ENCODE measurements at places on chromosomes 12 and 14. TPM values are rescaled to one million over a fixed set of nuclear protein-coding genes. Genes with fewer than 3 reads are reported as not detected.

GRCh38 chr14:73460691-73461127 lies 2.4 kb upstream of the NUMB start:
- no peak for DNase-seq

- no peak for DNase-seq
These were observed 6.2 kb upstream of the ARID4A start for GRCh38 chr14:58292187-58292586.

DNA sequence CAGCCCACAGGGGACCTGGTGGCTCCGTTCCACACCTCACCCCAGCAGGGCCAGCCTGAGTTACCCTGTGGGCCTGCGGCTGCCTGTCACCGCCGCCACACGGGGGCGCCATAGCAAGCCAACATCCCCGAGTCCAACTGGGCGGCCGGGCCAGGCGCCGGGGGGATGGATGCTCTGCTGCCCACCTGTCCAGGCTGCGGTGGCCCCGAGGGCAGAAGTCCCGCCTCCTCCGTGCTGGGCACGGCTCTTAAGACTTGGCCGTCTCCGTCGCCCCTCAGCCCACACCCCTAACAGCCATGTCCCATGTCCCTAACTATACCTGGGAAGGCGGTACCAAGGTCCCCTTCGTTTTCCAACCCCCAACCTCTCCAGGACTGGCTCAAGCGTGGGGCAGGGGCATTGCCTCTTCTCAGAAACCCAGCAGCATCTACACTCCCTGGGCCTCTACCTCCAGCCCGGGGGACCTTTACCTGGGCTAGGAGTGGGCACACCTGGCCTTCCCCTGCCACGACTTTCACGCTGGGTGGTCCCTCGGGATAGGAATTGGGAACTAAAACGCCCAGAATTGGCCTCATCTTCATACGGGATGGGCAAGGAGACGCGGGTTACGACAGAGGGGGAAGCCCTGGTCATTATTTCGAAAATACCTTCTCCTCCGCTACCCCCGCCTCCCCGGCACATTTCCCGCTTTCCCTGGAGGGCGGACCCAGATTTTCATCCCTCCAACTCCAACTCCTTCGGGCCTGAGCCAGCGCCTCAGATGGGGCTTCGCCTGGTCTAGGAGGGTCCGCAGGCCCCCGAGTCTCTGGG lies 1.1 kb upstream of the CYP46A1 start:
- peak; percentile 79 for DNase-seq

Gene AICDA
- total RNA-seq = not detected

GRCh38 chr12:54126029-54126695 lies 62.6 kb downstream of the SMUG1 start:
- peak; percentile 11 for DNase-seq

DNA sequence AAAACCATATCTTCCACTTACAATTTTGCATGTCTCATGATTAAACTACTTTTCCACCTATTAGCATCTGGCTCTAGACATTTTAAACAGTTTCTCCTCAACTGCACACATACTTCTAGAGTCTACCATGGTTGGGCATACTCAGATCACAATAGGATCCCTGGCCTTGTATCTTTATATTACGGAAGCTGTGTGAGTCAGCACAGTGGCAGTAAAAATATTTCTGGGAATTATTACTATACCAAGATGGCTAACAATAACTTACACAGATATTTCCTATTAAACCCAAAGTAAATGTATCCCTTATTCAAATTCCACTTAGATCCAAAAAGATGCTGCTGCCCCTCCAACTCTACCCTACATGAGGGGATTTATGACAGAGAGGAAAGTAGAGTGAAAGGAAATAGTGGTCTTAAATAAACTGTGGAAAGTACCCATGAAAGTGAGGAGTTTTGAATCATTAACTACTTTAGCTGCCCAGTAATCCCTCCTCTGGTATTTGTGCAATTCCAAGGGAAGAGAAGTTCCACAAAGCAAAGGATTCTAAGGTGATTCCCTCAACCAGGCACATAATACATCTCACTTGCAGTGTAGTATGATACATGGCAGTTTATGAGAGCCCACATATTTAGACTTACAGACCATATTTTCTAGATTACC lies 14.0 kb upstream of the CPSF6 start:
- DNase-seq = no peak

Gene ALX1
- total RNA-seq = not detected

DNA sequence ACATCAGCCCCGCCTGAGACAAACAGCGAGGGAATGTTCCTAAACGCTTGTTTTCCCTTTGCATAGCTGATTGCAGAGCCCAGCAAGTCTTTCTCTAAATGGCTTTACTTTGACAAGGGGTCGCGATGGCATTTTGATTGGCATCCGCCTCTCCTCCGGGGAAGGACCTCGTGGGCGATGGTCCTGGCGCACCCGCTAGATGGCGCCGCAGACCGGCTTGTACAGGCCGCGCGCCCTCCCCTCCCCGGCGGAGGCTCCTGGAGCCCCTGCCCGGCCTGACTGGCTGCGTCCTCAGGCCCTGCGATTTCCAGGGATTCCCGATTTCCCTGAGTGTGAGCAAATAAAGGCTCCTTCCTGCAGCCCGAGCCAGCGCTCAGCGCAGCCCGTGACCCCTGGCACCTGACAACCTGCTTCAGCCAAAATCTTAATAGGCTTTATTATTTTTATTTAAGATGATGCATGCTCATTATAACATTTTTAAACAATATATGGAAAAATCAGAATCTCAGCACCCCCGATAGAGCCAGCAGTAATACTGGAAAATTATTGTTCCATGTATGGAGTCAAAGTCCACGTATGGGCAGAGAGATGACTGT lies 468.3 kb downstream of the AACS start:
- DNase-seq = no peak

DNA sequence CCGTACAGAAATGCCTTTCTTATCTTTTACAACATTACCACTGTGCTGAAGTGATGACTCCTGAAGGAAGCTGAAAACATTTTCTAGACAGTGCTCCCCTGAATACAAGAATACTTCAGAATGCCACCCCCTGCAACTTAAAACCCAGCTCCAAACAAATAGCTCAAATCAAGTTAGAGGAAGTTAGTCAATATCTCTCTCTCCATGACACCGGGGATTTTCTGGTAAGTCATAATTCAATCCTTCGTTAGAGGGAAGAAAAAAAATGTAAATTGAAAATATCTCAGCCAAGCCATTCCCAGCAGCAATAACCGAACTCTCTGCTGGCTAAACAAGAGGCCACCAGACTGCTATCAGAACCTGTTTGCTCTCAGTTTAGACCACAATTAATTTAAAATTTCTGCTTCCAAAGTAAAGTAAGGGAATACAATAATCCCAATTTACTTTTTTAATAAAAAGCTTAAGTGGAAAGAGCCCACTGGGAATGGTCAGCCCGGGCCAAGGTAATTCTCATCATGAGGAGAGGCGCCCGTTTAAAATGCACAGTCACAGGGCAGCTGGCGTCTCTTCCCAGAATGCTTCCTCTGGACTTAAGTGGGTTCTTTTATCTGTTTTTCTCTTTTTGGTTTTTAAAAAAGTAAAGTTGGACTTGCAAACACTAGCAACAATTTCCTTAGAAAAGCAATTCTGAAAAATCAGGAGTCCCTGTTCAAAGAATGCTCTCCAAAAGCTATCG lies 710.1 kb upstream of the STXBP6 start:
- DNase-seq = no peak

GRCh38 chr14:30796707-30797106 lies 77.7 kb upstream of the COCH start:
- DNase-seq = no peak

Gene CLEC6A
- not detected for total RNA-seq

- no peak for DNase-seq
These were observed 74.3 kb downstream of the GALNT8 start for GRCh38 chr12:4794491-4794890.

Gene EML1
- not detected for total RNA-seq

Gene NFE2
- total RNA-seq = not detected

GRCh38 chr14:81127785-81128184 lies 93.0 kb downstream of the GTF2A1 start:
- no peak for DNase-seq

GRCh38 chr14:67270145-67270753 lies 29.0 kb downstream of the PALS1 start:
- DNase-seq = no peak

- no peak for DNase-seq
These were observed 733 bp upstream of the KLHDC2 start for GRCh38 chr14:49767270-49767570.

- DNase-seq = no peak
These were observed 427.2 kb downstream of the RAD51B start for GRCh38 chr14:68246786-68247105.

DNA sequence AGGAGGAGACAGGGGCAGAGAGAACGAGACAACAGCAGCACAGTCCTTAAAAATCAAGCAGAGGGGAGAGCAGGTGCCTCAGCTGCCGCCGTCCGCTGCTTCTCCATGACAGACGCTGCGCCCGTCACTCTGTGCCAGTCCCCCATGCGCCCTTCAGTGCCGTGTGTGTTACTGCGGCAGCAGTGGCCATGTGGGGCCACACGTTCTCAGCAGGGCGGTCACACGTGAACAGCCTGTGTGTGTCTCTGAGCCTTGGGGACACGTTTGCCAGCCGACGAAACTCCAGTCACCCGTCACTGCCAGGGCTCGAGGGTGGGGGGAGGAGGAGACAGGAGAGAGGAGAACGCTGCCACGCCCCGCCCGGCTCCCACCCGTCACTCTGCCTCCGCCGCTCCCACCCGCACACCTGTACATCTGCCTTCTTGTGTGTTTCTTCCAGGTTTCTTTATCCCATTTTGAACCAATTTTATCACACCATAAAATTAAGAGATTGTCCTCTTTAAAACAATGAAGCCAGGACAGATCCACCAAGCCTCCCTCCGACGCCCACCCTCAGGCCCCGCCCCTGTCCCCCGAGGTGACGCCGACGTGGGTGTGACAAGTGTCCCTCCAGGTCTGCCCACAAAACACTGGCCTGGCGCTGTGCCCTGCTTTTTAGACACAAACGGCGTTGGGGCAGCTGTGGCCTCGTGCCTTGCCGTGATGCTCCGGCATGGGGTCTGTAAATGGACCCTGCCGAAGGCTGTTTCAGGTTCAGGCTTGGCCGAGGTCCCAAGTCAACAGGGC lies 58.2 kb downstream of the GALNT9 start:
- no peak for DNase-seq

Gene DDX55
- 52.2 TPM for total RNA-seq
